Ureter (tissue), 1 donor: ENCODE measurements at places on chromosomes 7 and 10.

- no peak for DNase-seq
Observed at GRCh38 chr10:46226900-46227558, 59.8 kb upstream of the ANTXRL start.

DNA sequence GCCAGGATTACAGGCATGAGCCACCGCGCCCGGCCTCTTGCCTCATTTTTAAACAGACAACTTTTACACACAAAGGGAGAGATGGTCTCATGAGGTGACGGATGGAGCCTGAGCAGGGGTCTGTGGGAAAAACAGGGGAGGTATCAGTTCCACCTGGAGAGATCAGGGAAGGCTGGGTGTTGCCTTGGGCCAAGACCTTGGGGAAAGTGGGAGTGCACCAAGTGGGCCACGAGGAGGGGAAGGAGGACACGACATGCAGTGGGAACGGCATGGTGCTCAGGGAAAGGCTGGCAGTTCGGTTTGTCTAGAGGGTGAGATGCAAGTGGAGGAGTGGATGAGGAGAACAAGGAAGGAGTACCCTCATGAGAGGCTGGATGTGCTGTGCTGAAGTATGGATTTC is 8.9 kb upstream of the ZNF777 start:
- DNase-seq, result peak; percentile 30

DNA sequence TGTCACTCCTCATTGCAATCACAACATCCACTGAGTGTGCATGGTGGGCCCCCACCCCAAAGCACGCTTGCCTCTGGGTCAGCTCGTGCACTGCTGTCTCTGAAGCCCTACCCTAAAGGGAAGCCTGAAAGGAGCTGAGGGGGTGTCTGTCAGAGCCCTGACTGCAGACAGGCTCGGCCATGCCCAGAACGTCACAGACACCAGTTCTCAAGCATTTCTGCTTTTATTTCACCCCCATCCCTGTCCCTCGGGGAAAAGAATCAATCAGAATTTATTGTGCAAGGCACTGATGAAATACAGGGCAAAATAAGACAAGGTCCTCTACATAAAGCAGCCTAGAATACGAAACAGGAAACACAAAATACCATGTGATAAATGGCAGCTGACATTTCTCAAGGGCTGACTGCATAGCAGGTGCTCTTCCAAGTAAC is 231.8 kb downstream of the WDR37 start:
- DNase-seq, result peak; percentile 12

DNA sequence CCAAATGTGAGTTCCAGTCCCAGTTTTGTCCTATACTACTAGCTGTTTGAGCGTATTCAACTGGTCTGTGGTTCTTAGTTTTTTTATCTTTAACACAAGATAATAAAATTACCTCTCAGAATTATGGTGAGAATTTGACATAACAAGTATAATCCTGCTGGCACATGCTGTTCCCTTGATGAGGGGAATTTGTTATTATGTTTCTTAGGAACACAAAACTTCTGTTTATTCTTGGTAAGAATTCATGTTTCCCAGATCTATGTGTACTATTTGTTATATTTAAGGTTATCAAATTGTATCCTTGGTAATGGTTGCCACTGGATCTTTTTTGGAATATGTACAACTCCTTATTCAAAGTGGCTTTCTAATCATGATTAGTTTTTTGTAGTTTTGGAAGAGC is 335.6 kb downstream of the ADK start:
- no peak for DNase-seq

DNA sequence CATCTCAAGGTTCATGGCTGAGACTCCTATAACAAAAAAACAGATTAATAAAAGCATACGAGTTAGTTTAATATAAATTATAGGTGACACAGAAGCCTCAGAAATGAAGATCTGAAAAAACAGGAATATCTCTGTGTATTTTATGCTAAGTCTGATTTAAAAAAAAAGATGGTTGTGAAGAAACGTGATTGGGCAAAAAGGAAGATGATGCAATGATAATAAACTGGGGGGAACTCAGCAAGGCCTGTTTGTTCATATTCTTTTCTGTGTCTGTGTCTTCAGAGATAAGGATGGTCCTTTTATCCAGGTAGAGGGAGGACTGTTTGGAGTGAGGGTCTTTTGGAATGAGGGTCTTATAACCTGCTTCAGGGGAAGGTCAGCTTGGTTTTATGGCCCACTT is 25.9 kb downstream of the TAC1 start:
- DNase-seq, result no peak

- DNase-seq, result no peak
Observed at GRCh38 chr10:132467464-132468149, 70.0 kb upstream of the INPP5A start.

- DNase-seq, result no peak
Observed at GRCh38 chr10:6492896-6493295, 87.2 kb downstream of the PRKCQ start.

DNA sequence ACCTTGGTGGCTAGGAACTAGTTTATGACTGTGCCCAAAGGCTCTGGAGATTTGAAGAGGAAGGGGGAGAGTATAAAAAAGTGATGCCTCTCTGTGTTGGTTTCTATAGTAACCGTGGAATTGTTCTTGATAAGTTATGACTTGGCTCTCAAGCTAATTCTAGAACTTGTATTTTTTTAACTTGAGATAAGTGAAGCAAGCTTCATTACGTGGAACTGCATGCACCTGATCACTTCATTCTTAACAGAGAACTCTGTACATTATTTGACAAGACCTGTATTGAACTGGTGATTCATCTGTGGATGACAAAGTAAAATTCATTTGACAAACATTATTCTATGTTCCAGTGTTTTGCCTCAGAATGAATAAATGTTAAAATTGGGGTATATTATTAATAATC is 1452.2 kb downstream of the REEP3 start:
- no peak for DNase-seq

GRCh38 chr10:3090914-3091787 is 23.8 kb downstream of the PFKP start:
- DNase-seq, result peak; percentile 62

DNA sequence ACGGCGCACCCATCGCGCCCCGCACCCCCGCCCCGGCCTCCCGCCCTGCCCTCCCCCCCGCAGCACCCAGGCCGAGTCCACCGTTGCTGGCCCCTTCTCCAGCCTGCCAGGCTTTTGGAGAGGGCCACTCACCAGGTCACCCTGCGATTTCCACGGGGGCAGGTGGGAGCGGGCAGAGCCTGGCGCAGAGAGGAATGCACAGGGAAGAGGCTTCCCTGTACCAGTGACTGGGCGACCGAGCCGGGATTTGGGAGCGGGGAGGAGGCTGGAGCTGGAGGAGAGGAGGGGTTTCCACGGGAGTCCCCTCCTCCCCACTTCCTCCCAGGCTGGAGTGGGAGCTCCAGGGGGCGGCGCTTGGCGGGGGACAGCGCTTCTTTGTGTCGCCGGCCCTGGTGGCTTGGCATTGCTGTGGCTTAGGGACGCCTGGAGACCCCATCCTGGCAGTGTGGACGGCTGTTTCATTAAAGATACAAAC is 19.3 kb downstream of the TCAF1 start:
- DNase-seq, result peak; percentile 66

- no peak for DNase-seq
Observed at GRCh38 chr10:124257781-124258180, 160.9 kb downstream of the OAT start.

DNA sequence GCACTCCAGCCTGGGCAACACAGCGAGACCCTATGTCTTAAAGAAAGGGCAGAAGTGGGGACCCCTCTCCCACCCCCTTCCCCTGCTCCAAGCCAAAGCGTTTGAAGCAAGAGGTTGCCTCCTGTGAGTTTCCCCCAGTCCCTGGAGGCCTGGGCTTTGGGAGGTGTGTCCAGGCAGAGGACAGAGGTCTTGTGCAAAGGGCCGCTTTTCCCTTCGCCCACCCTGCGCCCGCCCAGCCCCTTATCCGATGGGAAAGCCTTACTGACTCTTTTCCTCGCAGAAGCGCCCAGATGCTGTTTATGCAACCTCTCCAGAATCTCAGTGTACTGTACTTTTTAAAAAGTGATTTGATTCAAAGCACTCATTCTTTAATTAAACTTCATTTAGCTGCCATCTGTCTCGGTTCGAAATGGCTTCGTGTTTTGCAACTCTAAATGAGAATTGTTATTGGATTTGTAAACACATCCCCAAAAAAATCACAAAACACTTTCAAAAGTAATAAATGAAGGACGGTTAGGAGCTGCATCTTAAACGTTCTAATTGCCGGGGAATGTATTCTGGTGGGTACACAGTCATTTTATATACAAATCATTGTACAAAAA is 50.5 kb upstream of the GTF2I start:
- DNase-seq, result no peak
